Cardiac septum (tissue), 1 donor: ENCODE measurements at places on chromosomes 4 and X. TPM values are rescaled to one million over a fixed set of nuclear protein-coding genes. Genes with fewer than 3 reads are reported as not detected.

The SMPX gene
- 732 TPM for total RNA-seq

The RHOXF1 gene
- not detected for total RNA-seq

DNA sequence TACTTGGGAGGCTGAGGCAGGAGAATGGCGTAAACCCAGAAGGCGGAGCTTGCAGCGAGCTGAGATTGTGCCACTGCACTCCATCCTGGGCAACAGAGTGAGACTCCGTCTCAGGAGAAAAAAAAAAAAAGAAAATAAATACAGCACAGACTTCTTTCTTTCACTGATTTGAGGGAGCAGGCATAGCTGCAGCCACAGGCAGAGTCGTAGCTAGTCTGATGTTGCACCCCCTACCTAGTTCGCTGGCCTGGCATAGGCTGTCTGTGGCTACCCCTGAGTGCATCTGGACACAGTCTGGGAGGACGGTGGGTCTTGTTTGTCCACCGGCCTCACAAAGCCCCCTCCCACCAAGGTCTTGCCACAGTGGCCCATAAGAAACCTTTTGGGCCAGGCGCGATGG, 21.4 kb downstream of the IL3RA start:
- no peak for DNase-seq

DNA sequence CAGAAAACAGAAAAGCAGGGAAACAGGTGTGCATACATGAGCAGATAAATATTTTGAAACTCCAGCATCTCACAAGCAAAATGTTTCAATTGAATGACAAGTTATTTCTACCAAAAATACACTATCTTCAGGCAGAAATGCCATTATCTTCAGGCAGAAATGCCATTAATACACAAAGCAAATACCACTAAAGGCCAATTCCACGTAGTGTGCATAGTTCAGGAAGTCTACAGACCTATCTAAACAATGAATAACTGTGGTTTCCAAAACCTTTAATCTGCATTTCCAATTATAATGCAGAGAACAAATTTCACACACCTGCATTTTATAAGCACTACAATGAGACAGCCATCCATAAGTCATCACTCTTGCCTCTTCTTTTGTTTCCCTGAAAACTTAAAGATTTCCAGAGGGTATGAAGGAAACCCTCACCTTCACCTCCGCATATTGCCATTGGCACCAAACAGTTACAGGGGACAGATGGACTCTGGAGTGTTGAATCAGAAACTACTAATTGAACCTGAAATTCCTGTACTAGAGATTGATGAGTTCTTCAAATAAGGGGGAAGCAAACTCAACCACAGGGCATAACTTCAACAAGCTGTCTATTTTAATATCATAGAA, 179.0 kb downstream of the PDGFC start:
- no peak for DNase-seq

- no peak for DNase-seq
These were observed 37.4 kb downstream of the DAPP1 start for GRCh38 chr4:99853999-99854398.

DNA sequence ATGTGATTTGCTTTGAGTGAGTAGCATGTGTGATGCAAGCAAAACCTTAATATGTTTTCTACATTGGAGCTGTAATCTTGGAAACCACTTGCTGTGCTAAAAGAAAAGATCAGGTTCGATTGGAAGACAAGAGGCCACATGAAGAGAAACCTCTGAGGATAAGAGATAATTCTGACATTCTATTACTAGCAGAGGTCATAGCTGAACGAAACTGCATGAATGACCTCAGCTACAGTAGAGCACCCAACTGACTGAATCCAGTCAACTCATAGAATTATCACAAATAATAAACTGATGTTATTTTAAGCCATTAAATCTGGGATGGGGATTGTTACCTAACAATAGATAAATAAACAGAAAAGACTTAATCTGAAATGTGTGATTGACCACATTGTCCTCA, 147.1 kb downstream of the CAMK2D start:
- no peak for DNase-seq

- no peak for DNase-seq
These were observed 965.9 kb upstream of the DIAPH2 start for GRCh38 chrX:95718746-95719145.

- no peak for DNase-seq
These were observed 84.6 kb upstream of the TRIM2 start for GRCh38 chr4:153119626-153120025.

DNA sequence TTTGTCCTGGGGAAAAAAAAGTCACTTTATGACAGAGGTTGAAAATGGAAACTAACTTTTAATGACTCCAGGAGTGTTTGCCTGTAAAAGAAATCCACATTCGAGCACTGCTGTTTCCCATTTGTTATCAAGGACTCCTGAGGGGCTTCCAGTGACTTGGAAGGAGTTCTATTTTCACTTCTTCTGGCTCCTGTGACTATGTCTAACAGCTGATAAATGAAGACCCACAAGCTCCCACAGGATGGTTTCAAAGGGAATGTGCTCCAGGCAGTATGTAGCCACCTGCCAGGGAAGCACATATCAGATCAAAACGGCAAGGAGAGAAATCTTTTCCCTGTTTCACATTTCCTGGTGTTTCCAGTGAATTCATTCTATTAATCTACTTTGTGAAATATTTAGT, 159.8 kb upstream of the FAM241A start:
- DNase-seq = no peak

GRCh38 chrX:45472968-45473367, 272.3 kb upstream of the DIPK2B start:
- DNase-seq = no peak

DNA sequence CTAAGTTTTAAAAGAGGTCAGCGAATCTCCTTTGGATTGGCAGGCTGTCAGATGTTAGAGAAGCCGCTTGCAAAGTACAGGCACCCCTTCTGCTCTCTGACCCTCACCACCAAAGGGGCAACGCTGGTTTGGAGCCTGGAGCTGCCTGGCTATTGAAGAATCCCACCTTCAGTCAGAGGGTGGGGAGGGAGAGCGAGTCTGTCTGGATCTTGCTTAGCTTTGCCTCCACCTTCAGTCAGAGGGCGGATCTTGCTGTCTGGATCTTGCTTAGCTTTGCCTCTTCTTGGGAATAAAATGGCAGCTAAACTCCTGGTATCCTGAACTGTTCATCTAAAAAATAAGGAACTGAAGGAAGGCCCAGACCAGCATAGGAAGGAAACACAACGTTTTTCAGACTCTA, 7.3 kb downstream of the CCDC110 start:
- no peak for DNase-seq
